Right atrium auricular region (tissue), 2 donors: ENCODE measurements at places on chromosomes 3 and 15. TPM values are rescaled to one million over a fixed set of nuclear protein-coding genes. Genes with fewer than 3 reads are reported as not detected.

The CEP97 gene
- 7.0 TPM for total RNA-seq

The SAMMSON gene
- total RNA-seq: not detected

The TPM1 gene
- total RNA-seq: 5,368 TPM

The SERINC4 gene
- total RNA-seq: not detected

The CSPG5 gene
- 2.6 TPM for total RNA-seq

The ASB7 gene
- 6.2 TPM for total RNA-seq

The CACNA1D gene
- 9.6 TPM for total RNA-seq
